ENCODE measurements at places on chromosomes 6 and 20.
A peak's percentile ranks its signal among the peaks of the same experiment; 100 is the strongest.

- DNase-seq: no peak
Measured at GRCh38 chr20:25486377-25486776, 78.9 kb downstream of the GINS1 start.

- no peak for DNase-seq
Measured at GRCh38 chr6:105545947-105546731, 143.3 kb upstream of the PREP start.

- peak; percentile 78 for DNase-seq
Measured at GRCh38 chr20:62668441-62669027, 26.2 kb downstream of the SLCO4A1 start.

DNA sequence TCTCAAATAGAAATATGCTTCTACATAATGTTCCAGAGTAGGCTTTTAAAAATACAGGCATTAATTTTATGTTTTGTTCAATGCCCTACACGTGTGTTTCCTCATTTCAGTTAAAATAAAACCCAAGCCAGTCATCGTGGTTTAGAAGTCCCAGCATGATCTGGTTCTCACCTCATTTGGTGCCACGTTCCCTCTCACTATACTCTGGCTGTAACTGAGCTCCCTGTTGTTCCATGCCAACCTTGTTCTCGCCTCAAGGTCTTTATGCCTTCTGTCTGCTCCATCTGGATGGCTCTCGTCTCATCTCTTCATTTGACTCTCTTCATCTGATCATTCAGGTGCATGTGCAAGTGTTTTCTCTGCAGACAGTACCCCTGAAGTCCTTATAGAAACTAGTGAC lies 32.6 kb downstream of the HDGFL1 start:
- no peak for DNase-seq

- no peak for DNase-seq
Measured at GRCh38 chr6:148193063-148193680, 149.5 kb upstream of the SASH1 start.

DNA sequence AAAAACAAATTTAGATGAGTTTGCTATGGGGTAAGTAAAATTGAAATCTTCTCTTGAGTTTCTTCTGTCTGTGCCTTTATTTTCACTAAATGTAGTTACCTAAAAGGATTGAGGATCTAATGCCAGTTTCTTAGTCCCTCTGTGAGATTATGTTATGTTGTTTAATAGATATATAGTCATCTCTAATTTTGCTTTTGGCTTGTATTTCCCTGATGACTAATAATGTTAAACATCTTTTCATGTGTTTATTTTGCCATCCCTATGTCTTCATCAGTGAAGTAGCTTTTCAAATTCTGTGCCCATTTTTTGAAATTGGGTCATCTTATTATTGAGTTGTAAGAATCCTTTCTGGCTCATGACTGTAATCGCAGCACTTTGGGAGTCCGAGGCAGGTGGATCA lies 13.7 kb downstream of the QRSL1 start:
- DNase-seq: no peak

- no peak for DNase-seq
Measured at GRCh38 chr6:129638055-129638684, 71.8 kb downstream of the ARHGAP18 start.

GRCh38 chr6:6395581-6396197 lies 75.2 kb upstream of the F13A1 start:
- no peak for DNase-seq

- DNase-seq: no peak
Measured at GRCh38 chr6:11606332-11606731, 68.8 kb downstream of the TMEM170B start.

DNA sequence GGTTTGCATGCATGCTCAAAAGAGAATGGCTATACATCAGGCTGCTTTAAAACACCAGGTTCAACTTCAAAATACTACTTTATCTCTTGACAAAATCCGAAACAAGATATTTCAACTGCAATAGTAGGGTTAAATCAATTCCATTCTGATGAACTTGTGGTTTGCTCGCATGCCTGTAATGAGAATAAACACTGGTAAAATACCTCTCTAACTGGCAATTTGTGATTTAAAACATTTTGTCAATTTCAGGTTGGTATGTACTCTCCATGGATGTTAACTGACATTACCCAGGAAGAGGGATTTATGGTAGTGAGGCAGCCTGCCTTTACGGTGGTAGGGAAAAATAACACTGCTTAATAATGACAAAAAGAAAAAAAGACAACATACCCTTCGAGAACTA lies 74.4 kb downstream of the MBOAT1 start:
- no peak for DNase-seq

DNA sequence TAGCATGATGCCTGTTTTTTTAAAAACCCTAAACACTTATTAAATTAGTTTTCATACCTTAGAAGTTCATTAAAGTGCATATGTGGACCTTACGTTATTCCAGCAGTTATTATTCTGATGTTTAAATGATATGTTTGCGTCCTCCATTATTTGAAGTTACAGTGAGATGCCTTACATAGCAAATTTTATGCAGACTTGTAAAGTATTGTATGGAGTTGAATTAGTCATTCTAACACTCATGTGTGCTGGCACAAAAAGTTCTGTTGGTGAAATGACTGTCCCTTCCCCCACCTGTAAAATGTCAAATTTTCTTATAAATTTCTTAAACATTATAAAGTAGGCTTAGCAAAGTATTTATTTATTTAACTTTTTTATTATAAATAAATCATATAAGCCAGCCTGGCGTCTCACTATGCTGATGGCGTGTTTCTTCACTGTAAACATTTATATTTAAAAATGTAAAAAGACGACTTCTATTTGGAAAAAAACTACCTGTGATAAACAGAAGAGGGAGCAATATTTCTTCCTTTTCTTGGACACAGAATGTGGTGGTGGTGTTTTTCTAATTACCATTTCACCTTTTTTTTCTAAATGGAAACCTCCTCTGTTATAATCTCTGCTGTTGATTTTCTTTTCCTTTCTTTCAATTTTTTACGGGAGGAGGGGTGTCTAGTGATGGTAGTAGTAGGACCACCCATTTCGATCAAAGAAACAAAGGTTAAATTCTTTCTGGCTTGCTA lies 155.4 kb downstream of the RFPL4B start:
- peak; percentile 39 for DNase-seq

GRCh38 chr6:55868771-55869479 lies 6.5 kb downstream of the BMP5 start:
- no peak for DNase-seq

DNA sequence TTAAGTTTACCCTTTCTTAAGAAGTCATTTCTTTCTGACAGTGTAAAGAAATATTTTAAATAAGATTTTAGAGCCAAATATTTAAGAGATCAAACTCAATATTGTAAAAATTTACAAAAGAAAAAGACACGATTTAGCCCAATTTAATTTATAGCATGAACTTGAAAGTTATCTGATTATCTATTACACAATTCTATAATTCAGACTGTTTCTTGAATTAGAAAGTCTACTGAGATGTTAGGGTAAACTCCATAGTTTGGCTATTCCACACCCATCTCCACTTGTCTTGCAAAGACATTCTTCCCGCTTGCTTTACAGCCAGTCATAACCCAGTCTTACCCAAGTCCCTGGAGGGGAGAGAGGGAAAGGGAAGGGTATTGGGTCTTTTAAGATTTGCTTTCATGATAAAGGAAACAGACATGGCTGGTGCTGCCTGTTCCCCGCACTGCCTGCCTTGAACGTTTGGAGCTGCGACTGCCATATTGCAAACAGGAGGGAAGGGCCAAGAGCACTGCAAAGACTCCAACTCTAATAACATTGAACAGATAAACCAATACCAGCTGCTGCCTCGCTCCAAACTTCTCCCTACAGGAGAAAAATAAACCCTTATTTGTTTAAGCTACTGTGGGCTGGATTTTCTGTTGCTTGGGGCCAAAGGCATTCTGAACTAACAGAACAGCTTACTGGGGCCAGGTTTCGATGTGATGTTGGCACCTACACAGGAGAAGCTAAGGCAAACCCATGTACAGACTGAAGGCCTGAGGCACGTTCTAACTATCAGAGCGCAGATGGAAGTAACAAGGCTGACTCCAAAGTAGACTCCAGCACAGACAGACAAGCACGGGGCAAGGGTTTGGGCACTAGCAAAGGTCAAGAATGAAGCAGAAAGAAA lies 552.3 kb upstream of the JARID2 start:
- DNase-seq: no peak

GRCh38 chr6:20437639-20438038 lies 36.0 kb downstream of the E2F3 start:
- no peak for DNase-seq

DNA sequence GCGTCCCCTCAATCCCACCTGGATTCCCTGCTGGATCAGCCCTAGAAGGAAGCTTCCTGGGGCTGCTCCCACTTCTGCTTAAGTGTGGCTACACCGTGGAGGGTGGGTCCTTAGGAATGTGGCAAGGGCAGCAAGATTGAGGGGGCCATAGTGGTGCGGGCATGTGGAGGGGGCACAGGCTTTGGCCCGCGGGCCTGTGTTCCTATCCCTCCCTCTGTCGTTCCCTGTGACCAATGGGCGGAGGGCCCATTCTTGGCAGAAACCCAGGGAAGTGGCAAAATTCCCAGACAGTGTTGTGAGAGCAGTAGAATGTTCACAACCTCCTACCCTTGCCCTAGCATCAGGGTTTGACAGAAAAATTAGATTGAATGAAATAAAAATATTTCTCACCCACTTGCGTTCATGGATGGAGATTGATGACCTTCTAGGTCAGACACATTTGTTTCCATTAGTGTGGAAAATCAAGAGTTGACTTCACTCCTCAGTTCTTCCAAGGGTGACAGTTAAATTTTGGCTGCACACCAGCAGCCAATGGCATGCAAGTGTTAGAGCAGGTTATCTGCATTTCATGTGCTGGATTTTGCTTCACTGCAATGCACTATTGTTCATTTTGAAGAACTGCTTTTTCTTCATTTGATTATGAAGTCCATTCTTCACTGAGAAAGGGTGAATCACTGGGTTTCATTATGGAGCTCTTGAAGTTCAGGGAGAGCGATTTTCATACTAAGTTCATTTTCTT lies 49.3 kb upstream of the AHI1 start:
- peak; percentile 9 for DNase-seq

- no peak for DNase-seq
Measured at GRCh38 chr20:63402860-63403220, 41.7 kb upstream of the CHRNA4 start.

DNA sequence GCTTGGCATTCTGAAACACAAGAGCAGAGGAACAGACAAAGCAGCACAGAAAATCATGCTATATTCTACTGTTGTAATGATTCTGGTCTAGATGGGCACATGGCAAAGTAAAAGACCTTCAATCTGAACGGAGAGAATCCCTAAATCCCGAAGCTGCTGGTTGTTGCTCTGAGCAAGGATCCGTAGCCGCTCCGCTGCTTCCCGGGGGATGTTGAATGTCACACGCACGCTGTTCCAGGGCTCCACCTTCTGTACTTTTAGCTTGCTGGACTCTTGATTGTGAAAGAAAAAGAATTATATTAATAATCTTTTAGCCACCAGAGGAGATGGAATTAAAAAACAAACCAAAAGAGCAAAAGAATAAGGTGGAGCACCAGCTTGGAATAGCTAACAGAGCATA lies 49.3 kb downstream of the NCOA6 start:
- DNase-seq: no peak

DNA sequence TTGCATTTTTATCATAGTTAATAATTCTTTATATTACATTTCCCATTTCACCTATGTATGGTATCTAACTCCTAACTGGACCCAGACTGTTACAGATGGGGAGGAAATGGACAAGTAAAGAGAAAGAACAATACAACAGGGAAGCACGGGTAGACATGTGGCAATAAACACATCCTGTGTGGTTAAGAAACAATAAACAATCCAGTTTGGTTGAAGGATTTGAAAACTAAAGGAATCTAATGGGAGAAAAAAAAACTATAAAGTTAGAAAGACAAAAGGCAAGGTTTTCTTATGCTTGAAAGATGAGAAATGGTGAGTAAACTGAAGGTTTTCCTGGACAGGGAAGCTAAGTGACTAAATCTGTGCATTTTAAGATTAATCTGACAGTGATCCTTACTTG lies 34.9 kb upstream of the ALDH8A1 start:
- DNase-seq: no peak

- DNase-seq: peak; percentile 93
Measured at GRCh38 chr20:2508631-2509467, at the start of gene ZNF343. TSS of gene ZNF343 (minus strand) at chr20:2508915. CDS start at chr20:2493895, 15,020 bp downstream.

GRCh38 chr6:130099119-130099518 lies 80.7 kb downstream of the L3MBTL3 start:
- no peak for DNase-seq

DNA sequence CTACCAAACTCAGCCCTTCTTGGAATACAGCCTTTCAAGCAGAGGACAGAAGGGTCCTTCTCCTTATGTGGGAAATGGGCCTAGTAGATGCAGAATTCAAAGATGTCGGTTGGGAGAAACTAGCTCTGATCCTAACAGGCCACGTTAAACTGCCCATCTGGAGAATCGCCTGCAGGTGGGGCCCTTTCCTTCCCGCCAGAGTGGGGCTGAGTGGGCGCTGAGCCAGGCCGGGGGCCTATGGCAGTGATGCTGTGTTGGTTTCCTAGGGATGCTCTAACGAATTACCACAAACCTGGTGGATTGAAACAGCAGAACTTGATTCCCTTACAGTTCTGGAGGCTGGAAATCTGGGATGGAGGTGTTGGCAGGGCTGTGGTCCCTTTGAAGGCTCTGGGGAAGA lies 9.1 kb downstream of the MAPK13 start:
- DNase-seq: no peak

- DNase-seq: no peak
Measured at GRCh38 chr6:45969883-45970282, 45.8 kb downstream of the CLIC5 start.

GRCh38 chr20:34559311-34560140 lies 1.0 kb downstream of the MAP1LC3A start:
- no peak for DNase-seq

GRCh38 chr6:158567871-158568401 lies 8.0 kb downstream of the TMEM181 start:
- DNase-seq: no peak

DNA sequence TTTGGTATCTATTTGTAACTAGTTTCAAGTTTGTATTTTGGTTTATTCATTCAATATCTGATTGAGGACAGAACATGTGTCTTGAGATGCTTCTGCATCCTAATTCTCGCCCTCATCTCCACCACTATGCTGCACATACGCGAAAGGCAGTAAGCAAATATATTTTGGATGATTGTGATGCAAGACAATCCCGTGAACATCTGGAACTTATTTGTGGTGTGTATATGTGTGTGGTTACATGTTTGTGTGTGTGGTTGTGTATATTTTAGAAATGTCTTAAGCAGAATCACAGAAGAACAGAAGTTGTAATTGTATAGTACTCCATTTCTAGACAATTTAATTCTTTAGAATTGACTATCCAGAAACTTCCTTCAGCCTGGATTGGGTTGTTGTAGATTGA lies 35.1 kb upstream of the RNF144B start:
- DNase-seq: no peak

DNA sequence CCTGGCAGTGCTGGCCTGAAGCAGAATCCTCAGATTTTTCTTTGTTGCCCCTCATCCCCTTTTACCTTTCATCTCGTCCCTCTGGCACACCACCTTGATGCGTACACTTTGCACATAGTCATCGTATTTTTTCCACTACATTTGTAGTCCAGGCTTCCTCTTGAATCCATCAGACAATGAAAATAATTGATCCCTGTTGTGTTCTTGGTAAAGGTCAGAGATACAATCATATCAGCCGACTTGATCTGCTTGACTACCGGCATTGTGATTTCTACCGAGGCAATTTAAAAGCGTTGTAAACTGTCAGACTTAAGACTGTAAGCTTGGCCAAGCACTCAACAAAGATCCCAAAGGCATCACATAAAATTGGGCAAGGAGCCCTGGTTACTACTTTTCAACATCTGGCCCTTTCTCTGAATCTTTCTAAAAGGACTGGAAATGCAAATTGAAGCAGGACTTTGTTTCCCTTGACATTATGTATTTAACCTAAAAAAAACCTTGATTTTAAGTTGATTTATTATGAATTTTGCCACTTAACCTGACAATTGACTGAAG lies 512.6 kb downstream of the LMBRD1 start:
- no peak for DNase-seq
